ENCODE measurements at places on chromosomes 2 and 18. TPM values are rescaled to one million over a fixed set of nuclear protein-coding genes. Genes with fewer than 3 reads are reported as not detected.
A peak's percentile ranks its signal among the peaks of the same experiment; 100 is the strongest.

GRCh38 chr2:195395362-195395761 is 261.7 kb upstream of the SLC39A10 start:
- DNase-seq, result no peak

GRCh38 chr2:32901313-32901712 is 45.4 kb upstream of the LTBP1 start:
- no peak for DNase-seq

DNA sequence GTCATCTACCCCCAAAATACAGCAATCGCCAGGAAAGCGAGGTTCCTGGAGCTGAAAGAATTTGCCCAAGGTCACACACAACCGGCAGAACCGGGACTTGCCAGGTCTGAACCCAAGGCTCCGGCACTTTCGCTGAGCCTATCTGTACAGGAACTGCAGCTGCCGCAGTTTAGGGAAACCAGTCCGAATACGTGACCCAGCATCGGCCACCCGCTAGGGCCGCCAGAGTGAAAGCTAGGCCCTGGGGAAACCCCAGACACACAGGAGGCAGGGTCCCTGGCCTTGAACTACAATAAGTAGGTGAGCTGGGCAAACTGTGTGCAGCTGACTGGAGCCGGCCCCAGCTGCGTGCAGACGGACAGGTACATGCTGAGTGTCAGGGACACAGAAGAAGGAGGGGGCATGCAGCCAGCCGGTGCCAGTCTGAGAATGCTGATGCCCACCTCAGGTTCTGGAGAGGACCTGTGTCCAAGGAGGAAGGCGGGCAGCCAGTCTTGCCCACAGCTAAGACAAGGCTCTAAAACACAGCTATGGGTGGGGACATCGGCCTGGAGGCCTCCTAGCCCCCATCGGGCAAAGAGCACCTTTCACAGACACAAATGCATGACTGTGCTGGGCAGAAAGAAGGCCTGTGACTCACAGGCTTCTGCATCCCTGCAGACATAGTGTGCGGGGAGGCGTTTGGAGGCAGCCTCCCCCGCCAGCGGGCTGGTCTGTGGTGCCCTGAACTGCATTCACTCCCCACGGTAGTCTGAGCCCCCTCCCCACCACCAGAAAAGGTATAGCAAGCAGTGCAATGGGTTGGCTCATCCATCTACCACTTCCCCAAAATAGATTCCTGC is 107.4 kb upstream of the ID2 start:
- peak; percentile 42 for DNase-seq

- peak; percentile 38 for DNase-seq
Observed at GRCh38 chr2:241903121-241904010, 33.8 kb downstream of the RTP5 start.

Gene MARCHF4
- not detected for total RNA-seq

Gene IGFBP2
- total RNA-seq, result 404 TPM
